ENCODE measurements at places on chromosomes 7 and 10. TPM values are rescaled to one million over a fixed set of nuclear protein-coding genes. Genes with fewer than 3 reads are reported as not detected.
A peak's percentile ranks its signal among the peaks of the same experiment; 100 is the strongest.

Gene SLC18A3
- total RNA-seq = not detected

Gene TSPAN12
- 0.05 TPM for total RNA-seq

Gene METTL27
- 1.9 TPM for total RNA-seq

Gene PDE6C
- total RNA-seq = not detected

Gene STEAP4
- total RNA-seq = 0.02 TPM

DNA sequence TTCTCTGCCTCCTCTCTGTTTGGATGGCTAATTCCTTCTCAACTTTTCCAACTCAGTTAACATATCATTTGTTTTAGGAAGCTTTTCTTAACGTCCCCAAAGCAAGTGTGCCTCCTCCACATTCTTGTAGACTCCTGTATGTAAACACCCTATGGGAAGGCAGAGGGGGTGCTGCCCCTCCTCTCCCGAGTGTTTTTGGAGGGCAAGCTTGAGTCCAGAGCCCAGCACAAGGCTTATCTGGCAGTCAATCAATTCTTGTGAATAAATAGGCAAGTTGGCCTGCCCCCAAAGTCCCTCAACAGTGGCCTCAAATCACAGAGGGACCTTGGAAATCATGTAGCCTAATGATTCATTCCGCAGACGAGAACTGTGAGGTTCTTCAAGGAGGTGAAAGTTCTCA lies 305.6 kb downstream of the RPS24 start:
- DNase-seq = no peak

DNA sequence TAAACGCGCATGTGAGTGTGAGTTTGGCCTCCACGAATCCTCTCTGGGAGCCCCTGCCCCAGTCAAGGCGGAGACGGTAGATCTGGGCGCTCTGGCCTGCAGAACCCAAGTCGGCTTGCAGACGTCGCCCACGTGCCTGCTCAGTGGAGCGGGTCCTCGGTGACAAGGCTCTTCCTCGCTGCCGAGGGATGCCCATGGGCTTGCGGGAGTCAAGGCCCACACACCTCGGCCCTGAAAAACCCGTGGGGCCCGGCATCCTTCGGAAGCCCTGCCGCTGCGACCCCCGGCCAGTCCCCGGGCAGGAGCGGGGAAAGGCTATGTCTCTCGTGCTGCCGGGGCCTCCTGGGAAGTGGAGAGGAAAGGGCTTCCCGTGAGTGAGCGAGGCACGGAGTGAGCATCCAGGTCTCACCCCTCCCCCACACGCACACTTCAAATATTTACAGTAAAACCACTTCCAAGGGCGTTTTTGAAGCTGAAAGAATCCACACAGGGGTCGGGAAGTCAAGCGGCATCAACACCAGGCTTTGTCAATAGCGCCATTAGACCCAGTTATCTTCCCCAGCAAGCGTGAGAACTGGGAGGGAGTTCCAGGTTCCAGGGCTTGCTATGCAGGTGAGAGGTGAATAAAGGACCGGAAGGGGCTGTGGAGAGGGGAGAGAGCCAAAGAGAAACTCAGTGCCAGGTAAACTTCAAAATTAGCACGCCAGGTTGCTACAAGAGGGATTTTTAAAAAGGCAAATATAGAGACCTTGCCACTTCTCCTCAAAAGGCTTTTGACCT lies 1.1 kb upstream of the MNX1 start:
- no peak for DNase-seq

GRCh38 chr7:99554939-99555338 lies 3.0 kb upstream of the FAM200A start:
- no peak for DNase-seq

- no peak for DNase-seq
Observed at GRCh38 chr10:60777696-60778213, 523 bp upstream of the CDK1 start.

GRCh38 chr7:17044396-17044795 lies 162.6 kb upstream of the AGR3 start:
- DNase-seq = peak; percentile 29

Measured in M059J (cell line).